ENCODE measurements at places on chromosomes 7 and 10.

DNA sequence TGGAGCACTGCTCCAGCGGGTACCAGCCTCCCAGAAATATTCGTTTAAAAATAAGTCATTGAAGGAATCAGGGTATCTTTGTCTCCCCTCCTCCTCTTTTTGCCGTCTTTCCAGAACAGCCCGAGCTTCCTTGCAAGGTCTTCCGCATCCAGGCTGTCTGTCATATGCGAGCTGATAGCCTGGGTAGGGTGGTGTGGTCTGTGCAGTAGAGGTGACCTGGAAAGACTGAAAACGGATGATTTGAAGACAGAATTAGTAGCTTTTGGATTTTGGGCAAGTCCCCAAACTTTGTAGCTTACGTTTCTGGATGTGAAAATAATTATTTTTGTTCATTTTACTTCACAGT lies 480 bp downstream of the VPS50 start:
- DNase-seq, result no peak

- DNase-seq, result no peak
Observed at GRCh38 chr7:51046482-51046881, 263.8 kb upstream of the GRB10 start.

GRCh38 chr10:78634389-78634815 lies 434.4 kb upstream of the ZMIZ1 start:
- DNase-seq, result no peak

- DNase-seq, result no peak
Observed at GRCh38 chr7:139820089-139820488, 9.0 kb upstream of the TBXAS1 start.

GRCh38 chr7:14376711-14377110 lies 387.2 kb upstream of the ETV1 start:
- no peak for DNase-seq

GRCh38 chr10:74967911-74968666 lies 141.7 kb downstream of the KAT6B start:
- no peak for DNase-seq

GRCh38 chr10:34384372-34384771 lies 430.7 kb downstream of the PARD3 start:
- no peak for DNase-seq

DNA sequence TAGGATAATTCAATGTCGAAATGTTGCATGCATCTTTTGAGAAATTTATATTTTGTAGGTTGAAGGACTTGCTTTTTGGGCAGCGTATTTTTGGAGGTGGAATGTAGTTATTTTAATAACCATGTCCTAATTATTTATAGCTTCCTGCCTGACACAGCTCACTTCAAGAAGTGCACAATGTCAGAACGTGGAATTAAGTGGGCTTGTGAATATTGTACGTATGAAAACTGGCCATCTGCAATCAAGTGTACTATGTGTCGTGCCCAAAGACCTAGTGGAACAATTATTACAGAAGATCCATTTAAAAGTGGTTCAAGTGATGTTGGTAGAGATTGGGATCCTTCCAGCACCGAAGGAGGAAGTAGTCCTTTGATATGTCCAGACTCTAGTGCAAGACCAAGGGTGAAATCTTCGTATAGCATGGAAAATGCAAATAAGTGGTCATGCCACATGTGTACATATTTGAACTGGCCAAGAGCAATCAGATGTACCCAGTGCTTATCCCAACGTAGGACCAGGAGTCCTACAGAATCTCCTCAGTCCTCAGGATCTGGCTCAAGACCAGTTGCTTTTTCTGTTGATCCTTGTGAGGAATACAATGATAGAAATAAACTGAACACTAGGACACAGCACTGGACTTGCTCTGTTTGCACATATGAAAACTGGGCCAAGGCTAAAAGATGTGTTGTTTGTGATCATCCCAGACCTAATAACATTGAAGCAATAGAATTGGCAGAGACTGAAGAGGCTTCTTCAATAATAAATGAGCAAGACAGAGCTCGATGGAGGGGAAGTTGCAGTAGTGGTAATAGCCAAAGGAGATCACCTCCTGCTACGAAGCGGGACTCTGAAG lies 620 bp downstream of the ZRANB1 start:
- DNase-seq, result no peak

GRCh38 chr7:133854739-133855138 lies 272.4 kb upstream of the LRGUK start:
- DNase-seq, result no peak

DNA sequence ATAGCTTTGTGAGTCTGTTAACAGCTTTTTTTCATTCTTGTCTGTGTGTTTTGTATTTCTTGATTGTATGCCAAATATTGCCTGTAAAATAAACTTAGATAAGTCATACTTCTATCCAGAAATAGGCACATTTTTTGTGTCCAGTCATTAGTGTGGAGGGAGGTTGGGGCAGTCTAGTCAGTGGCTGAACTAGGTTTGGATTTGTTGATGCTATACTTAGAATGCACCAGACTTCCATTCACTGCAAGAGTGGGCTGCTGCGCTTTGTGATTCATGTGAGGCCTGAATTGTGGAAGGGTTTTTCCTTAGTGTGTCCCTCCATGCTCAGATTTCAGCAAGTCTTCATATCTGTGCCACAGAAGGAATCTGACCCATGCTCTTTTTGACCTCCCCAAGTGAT lies 50.0 kb downstream of the TRUB1 start:
- no peak for DNase-seq

DNA sequence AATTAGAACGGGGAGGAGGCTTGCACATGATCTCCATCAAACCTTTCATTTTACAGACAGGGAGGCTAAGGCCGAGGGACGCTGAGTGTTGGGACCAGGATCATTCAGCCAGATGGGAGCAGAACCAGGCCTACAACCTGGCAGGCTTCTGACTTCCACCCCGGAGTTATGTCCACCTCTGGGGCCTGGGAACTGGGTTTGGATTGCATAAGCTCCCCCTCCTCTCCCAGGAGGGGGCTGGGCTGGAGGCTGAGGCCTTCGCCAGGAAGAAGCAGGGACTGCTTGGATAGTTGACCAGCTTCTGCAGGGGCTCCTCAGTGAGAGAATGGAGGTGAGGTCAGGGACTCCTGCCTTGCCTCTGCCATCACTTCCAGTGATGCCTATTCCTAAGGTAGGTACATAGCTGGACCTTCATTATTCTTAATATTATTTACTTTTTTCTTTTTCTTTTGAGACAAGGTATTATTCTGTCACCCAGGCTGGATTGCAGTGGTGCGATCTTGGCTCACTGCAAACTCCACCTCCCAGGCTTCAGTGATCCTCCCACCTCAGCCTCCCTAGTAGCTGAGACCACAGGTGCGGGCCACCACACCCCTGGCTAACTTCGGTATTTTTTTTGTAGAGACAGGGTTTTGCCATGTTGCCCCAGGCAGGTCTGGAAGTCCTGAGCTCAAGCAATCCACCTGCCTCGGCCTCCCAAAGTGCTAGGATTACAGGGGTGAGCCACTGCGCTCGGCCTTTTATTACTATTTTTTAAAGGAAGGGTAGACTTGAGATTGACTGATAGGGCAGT lies 1.3 kb downstream of the SNX10 start:
- DNase-seq, result no peak

DNA sequence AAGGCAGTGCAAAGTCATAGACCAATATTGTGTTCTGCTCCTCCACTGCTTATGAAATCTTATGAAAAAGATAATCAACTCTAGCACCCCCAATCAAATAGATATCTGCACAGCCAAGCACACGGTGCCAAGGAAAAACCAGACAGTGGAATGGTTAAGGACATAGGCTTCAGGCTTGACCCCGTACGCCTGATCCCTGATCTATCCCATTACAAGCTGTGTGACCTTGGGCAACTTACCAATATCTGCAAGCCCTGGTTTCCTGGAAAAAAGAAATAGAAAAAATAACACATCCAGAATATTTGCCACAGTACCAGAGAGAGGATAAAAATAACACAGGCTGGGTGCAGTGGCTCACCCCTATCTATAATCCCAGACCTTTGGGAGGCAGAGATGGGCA lies 56.9 kb downstream of the GRB10 start:
- no peak for DNase-seq

DNA sequence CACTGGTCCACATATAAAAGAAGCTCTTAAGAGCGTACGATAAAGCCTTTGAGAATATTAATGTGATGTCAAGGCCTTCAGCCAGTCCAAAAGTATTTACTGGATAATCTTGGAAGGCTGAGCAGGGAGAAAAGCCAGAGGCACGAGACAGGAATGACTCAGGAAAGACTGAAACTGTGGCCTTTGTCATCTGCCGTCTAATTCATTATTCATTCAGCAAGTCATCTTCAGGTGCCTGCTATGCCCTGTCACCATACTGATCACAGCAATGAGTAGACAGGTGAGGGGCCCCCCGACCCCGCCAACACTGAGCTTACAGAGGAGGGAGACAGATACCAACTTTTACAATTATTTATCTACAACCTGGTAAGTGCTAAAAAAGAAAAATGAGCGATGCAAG lies 78.9 kb downstream of the VOPP1 start:
- no peak for DNase-seq

DNA sequence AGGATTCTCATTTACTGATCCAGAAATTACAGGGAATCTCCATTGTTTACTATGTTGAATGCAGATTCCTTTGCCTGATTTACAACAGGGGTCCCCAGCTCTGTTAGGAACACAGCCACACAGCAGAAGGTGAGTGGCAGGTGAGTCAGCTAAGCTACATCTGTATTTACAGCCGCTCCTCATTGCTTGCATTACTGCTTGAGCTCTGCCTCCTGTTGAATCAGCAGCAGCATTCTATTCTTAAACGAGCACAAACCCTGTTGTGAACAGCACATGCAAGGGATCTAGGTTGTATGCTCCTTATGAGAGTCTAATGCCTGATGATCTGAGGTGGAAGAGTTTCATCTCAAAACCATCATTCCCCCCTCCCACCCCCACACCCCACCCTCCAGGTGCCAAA lies 23.3 kb upstream of the CELF2 start:
- DNase-seq, result no peak

DNA sequence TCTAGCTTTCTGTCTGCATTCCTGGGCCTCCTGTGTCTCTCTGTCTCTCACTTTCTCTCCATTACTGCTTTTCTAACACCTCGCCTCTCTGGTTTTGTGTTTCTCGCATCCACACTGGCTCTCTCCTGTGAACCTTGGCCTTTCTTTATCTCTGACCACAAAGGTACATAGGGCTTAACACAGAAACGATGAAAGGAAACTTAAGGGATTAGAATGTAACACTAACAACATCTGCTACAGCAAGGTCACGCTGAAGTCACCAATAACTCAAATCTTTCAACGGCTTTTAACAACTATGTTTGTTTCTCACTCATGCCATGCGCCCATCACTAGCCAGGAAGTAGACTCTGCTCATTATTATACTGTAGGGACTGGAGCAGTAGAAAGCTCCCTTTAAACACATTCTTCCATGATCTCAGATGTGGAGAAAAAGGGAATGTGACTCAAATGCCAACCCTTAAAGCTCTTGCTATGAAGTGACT lies 9.3 kb upstream of the OR6V1 start:
- no peak for DNase-seq

All from activated CD8-positive, alpha-beta memory T cell treated with anti-CD3 and anti-CD28 coated beads, Interleukin-2, amount 50 U/mL, for 4 hours (primary cell).